ENCODE measurements at places on chromosomes 2 and 18.

DNA sequence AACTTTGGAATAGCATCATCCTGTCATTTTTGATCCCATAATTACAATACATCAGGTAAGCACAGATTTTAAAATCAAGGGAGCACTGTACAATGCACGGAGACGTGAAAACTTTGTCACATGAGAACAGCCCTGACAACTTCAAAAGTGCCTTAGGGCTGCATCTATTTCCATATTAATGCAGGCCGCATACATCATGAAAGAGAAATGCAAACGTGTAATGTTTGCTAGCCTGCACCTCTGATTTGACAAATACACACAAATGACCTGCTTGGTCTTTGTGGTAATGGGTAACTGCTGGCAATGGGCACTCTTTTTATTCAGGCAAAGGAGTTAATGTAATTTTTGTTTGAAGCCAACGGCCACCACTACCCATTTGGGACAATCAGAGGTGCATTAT lies 202.0 kb upstream of the EPHA4 start:
- DNase-seq: no peak

DNA sequence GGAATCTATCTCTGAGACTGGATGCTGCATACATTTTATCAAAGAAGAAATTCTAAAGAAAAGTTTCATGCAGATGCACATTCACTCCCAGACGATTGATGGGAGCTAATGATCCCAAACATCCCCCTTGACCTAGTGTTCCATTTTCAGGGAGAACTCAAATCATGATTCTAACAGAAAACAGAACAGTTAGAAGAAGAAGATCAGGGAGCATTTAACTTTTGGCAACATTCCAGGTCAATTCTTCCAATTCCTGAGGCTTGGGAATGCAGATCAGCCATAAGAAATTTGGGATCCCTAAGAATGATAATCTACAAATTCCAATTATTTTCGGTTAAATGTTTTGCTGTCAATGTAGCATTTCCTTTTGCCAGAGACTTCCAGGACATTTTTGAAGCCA lies 96.6 kb downstream of the CPO start:
- DNase-seq: no peak

GRCh38 chr2:47006374-47007222 lies 91.0 kb upstream of the MCFD2 start:
- no peak for DNase-seq

DNA sequence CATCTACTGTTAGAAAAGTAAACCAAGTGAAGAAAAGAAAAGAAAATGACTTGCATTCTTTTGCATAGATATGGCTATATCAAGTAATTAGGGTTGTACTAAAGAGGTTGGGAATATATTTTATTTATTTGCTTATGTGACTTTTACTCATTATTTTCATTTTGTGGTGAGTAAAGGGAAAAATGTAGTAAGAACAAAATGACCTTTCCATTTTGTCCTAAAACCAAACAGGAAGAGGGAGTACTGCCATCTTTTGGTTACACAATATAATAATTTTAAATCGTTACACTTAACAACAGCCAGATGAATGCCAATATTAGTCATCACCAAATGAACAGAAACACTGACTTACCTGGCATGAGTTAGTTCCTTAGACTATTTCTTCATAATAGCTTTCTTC lies 47.3 kb upstream of the NDUFV2 start:
- no peak for DNase-seq

GRCh38 chr2:237864940-237865622 lies 5.7 kb downstream of the RAMP1 start:
- no peak for DNase-seq

DNA sequence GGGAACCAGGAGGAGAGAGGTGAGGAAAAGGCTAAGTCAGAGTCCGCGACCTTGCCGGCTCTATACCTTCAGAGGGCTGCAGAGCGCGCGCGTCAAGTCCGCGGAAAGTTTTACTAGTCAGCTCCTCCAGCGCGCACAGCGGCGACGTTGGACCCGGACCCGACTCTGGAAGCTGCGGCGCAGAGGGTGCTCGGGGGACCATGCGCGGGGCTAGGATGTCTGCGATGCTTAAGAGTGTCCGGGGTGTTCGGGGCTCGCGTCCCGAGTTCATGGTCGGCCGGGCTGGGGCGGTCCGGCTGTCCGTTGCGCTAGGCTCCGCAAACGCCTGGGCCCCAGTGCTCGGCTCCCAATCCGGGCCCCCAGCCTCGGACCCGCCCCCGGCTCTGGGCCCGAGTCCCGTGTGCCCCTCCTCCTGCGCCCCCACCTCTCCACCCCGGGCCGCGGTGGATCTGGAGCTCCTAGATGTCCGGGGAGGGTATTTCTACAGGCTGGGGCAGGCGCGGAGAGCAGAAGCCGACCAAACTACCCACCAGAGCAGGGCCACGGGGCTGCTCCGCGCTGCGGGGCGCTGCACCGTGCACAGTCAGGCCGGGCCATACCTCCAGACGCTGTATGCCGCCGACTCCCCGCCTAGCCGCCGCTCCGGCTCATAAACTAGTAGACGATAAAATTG lies at the start of gene LBX2:
TSS of gene LBX2 (minus strand) at position 337 of the 673 bp plus-strand sequence. CDS start at position 271, 66 bp downstream.
- DNase-seq: no peak

DNA sequence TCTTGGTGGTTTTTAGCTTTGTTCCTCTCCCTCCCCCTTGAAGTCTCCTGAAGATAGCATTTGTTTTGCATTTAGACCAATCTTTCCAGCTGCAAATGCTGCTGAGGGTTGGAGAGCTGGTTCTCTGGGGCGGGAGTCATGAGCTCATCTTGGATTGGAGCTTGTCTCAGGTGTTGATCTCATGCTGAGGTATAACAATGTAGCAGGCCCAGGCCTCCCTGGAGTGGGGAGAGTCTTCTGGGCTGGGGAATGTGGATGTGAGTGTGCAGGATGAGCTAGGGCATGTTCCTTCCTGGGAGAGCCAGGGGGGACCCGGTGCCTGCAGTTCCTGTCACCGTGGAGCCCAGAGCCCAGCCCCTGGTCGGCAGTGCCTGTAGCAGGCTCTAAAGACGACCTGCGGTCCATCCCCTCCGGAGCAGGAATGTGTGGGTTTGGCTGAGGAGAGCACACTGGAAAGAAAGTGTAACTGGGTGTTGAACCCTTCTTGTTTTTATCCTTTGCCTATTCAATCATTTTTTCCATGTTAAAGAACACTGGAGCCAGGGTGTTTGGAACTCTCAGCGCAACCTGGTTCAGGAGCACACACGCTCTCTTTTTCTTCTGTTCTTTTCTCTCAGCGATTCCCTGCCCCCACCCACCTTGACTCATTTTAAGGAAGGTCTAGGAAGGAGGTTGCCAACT lies 2.7 kb downstream of the ZNF532 start:
- no peak for DNase-seq

DNA sequence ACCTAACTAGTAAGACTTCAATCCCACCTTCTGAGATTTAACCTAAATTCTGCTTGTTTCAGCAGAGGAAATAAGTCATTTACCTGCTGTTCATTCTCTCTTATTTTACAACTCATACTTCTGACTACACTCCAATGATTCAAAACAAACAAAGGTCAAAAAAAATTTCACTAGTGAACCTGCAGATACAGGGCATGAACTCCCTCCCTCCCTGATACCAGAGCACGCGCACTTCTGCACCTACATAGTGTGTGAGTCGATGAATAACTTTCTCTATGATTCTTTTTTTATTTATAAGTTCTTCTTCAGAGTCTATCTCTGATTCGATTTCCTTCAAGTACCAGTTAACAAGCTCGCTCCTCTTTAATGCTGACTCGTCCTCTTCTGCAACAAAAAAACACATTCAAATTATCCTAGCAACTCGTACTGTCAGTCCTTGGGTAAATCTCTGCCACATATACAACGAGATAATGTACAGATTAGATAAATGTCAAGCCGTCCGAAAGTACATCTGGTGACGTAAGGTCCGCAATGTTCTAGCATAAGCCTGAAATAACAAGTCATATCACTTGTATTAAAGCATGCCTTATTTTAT lies 7.4 kb upstream of the LCT start:
- DNase-seq: no peak

GRCh38 chr2:52456561-52457377 lies 1310.8 kb upstream of the CHAC2 start:
- DNase-seq: no peak

DNA sequence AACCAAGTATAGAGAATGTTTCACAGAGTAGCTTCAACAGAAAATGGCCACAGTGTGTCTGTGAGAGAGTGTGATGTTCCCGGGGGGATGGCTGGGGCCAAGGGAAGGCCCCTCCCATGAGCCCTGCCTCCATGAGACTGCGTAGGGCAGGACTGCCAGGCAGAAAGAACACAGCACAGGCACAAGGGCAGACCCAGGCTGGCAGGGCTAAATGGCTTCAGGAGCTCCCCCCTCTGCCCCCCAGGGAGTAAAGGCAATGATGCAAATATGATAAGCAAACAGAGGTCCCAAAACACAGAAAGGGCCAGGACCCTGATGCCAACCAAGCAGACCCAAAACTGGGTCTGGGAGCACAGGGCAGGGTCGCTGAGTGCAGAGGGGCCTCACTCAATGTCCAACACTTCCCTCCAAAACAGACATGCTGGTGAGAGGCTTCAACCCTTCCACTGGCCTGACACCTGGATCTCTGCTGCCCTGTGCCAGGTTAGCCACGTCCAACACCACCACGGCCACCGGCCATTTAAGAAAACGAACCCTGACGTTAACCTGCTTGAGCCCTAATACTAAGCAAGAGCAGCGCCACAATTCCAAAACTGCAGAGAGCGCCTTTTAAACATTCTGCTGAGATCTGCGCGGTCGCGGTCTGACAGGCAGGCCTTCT lies 90.3 kb downstream of the HDAC4 start:
- no peak for DNase-seq

DNA sequence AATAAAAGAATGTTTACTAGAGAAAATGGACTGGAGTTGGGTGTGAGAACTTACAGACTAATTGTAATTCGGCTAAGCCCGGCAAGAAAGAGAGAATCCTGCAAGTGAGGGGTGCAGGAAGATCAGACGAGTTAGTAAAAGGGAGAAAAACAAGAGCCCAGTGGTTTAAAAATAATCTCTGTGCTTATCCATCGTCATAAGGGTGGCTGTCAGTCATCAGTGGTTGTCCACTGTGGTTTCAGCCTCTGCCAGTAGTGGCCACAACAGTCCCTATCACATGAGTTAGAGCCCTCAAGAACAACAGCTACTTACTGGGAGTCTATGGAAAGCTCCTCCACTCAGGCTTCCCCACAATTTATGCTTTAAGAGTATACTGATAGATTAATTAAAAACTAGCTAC lies 239.8 kb downstream of the SETBP1 start:
- no peak for DNase-seq

GRCh38 chr2:161307676-161308075 lies 549 bp upstream of the PSMD14 start:
- DNase-seq: no peak

DNA sequence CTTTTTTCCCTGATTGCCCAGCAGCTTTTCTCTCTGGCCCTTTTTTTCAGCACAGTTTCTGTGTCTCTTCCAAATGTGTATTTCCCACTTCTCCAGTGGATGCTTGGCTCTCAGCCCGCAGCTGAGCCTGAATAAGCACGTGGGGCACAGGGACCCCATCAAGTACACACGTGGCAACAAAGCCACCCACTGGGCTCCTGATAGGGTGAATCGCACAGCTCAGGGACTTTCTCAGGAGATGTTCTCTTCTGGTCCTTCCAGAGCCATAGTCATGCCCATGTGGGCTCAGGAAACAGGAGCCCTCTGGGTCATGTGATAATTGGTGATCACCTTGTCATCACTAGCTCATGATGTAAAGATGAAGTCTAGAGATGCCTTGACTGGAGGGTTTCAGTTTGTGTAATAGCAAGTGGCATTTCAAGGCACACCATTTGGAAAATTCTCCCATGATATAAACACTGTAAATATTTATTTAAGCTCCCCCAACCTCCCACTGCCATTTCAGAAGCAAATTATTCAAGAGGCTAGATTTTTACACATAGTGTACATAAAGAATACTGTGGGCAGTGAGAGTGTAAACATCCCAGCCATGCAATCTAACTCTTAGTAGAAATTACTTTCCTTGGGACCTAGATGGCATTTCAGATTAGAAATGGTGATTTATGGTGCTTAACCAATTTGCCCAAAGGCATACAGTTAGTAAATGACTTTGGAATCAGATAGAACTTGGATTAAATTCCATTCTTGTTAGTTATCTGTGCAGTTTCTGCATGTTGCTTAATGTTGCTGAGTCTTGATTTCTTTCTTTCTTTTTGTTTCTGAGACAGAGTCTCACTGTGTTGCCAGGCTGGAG lies 597.5 kb downstream of the SLC4A3 start:
- DNase-seq: no peak

GRCh38 chr2:110726285-110726684 lies 6.1 kb upstream of the ACOXL start:
- no peak for DNase-seq

- DNase-seq: peak; percentile 74
Measured at GRCh38 chr2:49770919-49771318, 616.6 kb upstream of the FSHR start.

- no peak for DNase-seq
Measured at GRCh38 chr2:27707462-27708256, 44.0 kb downstream of the SLC4A1AP start.

GRCh38 chr2:19868701-19869580 lies 32.8 kb downstream of the TTC32 start:
- DNase-seq: peak; percentile 24

DNA sequence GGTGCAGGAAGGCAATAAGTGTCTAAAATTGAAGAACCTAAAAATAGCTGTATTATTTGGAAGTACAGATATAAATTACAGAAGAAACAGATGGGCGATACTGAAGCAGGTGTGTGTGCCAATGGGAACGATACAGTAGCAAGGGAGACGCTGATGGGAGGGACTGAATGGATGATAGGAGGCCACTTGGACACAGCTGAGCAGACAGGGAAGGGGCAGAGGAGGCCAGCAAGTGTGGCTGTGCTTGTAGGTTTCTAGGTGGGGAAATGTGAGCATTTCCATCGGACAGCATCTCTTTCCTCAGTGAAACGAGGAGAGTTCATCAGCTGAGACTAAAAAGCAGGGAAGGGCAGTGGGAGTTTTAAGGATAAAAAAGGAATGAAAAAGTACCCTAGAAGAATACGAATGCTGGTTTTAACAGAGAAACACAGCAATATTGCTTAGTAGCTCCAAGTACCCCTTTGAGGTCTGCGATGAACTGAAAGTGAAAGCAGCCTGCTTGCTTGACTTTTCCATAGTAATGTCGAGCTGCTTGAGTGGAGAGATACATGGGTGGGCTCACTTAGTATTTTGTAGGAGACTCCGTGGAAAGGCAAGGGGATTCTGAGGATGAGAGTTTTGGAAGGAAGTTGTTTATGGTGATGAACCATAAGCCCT lies 91.7 kb upstream of the EPC2 start:
- DNase-seq: no peak

DNA sequence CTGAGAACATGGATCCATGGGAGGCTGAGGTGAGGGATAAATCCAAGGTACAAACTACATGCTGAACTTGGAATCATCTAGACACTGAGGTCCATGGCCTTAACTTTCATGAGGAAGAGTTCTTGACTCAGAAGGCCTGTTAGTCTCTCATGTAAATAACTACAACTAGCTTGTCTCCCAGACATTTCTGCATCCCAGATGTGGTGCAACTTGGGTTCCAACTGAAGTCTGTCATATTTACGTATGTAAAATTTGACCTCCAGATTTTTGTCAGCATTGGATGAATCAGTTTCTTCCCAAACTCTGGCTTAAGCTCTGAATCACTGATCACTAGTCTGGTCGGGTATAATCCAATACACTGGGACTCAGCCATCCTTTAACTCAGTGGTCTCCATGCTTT lies 306.9 kb downstream of the PDE11A start:
- no peak for DNase-seq

GRCh38 chr18:21741562-21742314 lies 1.1 kb downstream of the MIB1 start:
- peak; percentile 43 for DNase-seq

Measured in BE2C (cell line).